ENCODE measurements at places on chromosomes 1 and 21.

DNA sequence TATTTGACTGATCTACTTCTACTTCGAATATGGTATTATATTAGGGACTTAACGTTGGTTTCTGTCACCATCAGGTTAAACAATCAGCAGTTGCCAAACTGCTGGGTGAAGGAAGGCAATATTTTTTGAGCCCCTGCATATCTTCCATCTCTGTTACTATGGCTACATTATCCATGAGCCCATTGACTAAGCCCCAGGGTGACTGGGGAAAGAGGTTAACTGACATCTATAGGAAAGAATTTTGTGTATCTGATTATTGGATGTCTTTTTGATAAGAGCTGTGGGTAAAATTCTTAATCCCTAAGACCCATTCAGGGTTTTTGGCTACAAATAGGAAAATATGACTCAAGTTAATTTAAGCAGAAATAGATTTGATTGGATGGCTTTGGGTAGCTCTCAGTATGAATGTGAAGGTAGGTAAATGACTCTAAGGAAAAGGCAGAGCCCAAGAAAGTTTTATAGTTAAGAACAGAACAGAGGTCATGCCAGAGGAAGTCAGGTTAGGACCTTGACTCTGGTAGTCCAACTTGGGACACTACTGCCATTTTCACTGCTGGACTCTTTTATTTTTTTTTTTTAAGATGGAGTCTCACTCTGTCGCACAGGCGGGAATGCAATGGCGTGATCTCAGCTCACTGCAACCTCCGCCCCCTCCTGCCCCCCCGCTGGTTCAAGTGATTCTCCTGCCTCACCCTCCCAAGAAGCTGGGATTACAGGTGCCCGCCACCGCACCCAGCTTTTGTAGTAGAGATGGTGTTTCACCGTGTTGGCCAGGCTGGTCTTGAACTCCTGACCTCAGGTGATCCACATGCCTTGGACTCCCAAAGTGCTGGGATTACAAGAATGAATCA is 8.9 kb upstream of the XPR1 start:
- DNase-seq = no peak

DNA sequence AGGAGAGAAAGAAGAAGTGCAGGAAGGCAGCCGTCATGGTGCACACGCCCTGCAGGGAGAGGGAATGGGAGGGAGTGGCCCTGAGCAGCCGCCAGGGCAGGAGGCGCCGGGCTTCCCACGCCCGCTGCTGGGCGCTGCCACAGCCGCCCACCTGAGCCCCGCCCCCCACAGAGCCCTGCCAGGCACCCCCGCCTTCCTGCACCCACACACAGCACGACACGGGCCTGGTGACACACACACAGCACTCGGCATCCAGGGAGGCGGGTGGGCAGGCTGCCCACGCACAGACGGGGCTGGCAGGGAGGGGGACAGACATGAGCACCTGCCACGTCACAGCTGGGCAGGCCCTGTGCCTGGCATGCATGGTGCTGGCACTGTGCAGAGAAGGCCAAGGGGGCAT is 27.5 kb downstream of the ADGRB2 start:
- no peak for DNase-seq

DNA sequence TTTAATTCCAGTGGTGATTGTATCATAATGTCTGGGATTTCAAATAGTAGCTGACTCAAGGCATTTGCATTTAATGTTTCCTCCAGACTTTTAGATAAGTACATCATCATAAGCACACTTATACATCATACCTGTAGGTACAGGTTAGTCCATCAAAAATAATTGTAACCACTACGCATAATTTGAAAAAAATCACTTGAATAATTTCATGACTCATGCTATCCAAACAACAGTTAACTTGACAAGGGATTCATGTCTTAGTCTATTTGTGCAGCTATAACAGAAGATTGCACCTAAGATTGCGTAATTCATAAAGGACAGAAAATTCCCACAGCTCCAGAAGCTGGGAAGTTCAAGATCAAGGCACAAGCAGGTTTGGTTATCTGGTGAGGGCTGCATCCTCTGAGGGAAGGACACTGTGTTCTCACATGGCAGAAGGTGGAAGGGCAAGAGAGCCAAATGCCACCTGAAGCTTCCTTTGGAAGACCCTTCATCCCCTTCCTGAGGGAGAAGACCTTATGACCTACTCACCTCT is 801.7 kb upstream of the BRINP3 start:
- DNase-seq = no peak

DNA sequence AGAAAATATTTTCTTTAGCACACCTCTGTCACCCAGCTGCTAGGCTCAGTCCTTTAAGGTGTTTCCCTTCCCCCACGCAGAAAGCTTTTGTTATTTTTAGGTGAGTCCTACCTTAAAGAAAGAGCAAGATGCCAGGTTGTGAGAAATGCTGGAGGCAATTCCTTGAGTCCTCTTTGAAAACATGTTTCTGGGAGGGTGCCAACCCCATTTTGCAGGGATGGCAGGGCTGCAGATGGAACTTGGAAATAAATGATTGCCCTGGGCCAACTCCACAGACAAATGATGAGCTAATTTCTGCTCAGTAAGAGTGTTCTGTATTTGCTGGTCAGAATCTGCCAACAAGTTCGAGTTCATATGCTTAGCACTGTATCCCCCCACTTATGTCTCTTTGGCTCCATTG is 119.2 kb upstream of the RAB3GAP2 start:
- DNase-seq = no peak

DNA sequence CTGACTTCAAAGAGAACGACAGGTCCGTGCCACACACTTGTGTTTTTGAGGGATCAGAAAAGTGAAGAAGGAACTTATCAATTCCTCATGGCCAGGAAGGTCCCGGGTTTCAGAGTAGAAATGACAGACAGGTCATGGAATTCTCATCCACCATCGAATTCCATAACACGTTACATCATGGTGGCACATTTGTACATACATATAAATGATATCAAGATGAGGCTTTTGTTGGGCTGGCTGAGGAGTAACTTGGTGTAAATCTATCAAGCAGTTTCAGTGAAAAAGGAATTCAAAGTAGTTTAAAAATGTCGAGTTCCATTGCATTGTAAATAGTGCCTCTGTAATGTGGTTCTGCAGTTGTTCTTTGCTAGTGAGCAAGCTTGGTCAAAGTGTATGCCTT is 22.9 kb upstream of the GNPAT start:
- no peak for DNase-seq

DNA sequence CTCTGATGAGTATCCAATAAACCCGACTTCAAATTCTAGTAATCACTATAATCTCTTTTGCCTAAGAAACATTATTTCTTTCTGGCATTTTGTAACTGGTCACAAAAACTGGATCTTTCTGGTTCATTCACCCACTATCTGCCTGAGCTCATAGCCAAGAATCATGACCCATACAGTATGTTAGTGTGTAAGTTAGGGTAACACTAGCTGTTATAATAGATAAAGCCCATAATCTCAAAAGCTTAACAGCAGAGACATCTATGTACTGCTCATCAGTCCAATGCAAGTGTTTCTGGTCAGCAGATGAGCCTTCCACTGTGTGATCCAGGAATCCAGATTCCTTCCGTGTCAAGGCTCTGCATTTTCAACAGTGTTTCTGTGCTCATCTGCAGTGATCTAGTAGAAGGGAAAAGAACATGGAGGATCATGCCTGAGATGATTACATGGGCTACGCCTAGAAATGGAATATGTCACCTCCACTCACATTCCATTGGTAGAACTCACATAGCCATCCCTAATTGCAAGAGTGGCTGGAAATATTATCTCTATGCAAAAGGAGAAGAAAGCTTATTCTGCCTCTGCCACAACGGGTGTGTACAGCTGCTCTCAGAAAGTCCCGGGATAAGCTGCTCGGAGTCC is 27.7 kb downstream of the RRAGC start:
- DNase-seq = no peak

DNA sequence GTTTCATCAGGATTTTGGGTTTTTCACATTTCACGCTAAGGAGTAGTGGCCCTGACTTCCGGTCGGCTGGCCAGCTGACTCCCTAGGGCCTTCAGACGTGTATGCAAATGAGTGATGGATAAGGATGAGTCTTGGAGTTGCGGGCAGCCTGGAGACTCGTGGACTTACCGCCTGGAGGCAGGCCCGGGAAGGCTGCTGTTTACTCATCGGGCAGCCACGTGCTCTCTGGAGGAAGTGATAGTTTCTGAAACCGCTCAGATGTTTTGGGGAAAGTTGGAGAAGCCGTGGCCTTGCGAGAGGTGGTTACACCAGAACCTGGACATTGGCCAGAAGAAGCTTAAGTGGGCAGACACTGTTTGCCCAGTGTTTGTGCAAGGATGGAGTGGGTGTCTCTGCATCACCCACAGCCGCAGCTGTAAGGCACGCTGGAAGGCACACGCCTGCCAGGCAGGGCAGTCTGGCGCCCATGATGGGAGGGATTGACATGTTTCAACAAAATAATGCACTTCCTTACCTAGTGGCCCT is 23.1 kb upstream of the TNFRSF1B start:
- peak; percentile 100 for DNase-seq

DNA sequence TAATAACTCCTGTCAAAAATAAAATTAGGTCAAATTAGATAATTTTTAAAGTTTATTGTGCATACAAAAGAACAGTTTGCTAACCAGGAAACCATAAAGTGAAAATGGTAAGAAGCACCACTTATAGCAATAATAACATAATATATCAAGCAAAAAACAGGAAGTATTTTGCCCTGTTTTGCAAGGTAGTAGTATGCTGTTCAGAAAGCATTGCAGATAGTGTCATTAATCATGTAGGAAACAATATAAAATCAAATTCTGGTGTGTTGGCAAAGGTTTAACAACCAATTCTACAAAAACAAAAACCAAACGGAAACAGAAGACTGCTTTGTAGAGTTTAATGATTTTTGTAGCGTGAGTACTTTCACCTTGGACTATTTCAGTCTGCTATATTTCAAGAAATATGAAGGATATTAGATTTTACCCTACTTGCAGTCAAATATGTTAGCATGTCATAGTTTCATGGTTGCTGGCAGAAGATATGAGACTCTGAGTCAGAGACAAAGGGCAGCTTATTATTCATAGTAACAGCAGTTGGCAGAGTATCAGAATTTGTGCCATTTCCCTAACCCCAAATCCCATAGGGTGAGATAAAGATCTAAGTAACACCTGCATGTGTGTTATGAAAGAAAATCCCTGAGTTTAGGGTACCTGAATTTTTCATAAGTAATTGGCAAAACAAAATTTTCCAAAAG is 729.0 kb upstream of the BRINP3 start:
- no peak for DNase-seq

DNA sequence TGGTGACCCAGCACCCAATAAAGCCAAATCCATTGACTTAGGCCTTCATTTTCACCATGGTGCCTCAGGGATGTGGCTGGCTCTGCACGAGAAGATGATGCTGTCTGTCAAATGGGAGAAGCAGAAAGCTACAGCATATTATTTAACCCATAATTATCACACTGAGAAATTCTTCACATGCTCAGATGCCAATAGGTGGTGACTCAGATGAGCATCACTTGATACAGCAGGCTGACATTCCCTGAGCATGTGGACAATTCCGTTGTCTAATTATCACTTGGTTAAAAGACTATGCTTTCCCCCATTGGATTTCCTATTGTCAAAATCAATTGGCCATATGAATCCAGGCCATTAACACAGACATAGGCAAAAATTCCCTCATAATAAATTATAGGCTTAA is 44.0 kb upstream of the HSD3B1 start:
- DNase-seq = no peak

GRCh38 chr1:84117868-84118267 is 26.2 kb upstream of the PRKACB start:
- DNase-seq = no peak

- peak; percentile 19 for DNase-seq
Observed at GRCh38 chr1:110383251-110383990, 7.4 kb downstream of the SLC16A4 start.

- DNase-seq = no peak
Observed at GRCh38 chr21:42480736-42481135, 15.3 kb downstream of the RSPH1 start.

DNA sequence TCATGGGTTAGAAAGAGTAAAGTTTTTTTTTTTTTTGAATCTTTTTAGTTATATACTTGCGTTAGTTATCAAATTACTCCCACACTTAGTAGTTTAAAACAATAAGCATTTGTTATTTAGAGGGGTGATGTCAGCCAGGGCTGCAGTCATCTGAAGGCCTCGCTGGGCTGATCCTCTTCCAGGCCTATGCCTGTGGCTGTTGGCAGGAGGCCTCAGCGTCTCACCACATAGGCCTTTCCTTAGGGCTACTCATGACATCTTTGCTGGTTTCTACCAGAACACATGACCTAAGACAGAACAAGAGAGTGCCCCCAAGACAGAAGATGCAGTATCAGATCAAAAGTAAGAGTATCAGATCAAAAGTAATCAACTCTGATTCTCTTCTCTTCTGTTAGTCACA is 167.4 kb downstream of the HHAT start:
- no peak for DNase-seq

- no peak for DNase-seq
Observed at GRCh38 chr21:25744854-25745253, 10.1 kb downstream of the GABPA start.

GRCh38 chr1:33966346-33967141 is 102.7 kb downstream of the HMGB4 start:
- no peak for DNase-seq

GRCh38 chr1:118989878-118990378 is 1.8 kb upstream of the TBX15 start:
- DNase-seq = no peak

GRCh38 chr1:197200272-197200899 is 53.9 kb upstream of the ASPM start:
- peak; percentile 13 for DNase-seq

- DNase-seq = no peak
Observed at GRCh38 chr1:148333875-148334338, 149.2 kb downstream of the PPIAL4G start.

GRCh38 chr1:42815941-42816584 is 859 bp upstream of the ERMAP start:
- DNase-seq = no peak

GRCh38 chr1:111801071-111801850 is 45.6 kb downstream of the DDX20 start:
- no peak for DNase-seq

DNA sequence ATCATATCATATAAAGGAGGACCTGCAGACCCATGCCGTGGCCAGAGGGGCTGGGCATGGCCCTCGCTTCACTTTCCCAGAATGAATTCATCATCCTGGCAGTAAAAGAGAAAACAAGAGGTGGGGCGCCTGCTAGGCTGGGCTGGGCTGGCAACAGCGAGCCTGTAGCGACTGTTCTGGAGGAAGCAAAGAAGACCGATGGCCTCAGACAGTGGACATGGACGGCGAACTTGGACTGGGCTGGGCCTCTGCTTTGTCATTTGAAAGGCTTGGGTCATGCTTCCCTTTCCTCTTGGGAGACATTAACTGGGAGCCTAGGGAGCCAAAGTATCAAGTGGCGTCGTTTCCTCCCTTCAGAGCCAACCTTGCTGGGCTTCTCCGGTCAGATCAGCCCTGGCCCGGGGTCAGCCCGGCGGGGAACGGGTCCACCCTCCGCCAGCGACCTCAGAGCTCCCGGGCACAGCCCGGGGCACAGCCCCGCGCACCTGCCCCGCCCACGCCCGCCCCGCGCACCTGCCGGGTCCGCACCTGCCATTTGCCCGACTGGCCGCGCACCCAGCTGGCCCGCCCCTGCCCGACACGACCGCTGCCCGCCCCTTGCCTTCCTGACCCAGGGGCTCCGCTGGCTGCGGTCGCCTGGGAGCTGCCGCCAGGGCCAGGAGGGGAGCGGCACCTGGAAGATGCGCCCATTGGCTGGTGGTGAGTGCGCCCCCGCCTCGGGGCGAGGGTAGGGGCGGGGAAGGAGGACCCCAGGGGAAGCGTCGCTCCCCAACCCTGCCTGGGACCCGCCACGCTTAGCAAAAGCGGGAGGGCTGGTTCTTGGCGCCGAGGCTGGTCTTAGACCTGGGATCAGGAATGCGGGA is at the start of gene FAM3B:
TSS of gene FAM3B (plus strand) at position 602 of the 863 bp plus-strand sequence. CDS start at position 681, 79 bp downstream.
- DNase-seq = no peak

- peak; percentile 69 for DNase-seq
Observed at GRCh38 chr1:112599477-112599876, 19.5 kb downstream of the ST7L start.

All from inflammatory macrophage treated with lipopolysaccharide for 4 hours (primary cell).